Right lung (tissue), 10 donors: ENCODE measurements at places on chromosomes 2 and 18.

DNA sequence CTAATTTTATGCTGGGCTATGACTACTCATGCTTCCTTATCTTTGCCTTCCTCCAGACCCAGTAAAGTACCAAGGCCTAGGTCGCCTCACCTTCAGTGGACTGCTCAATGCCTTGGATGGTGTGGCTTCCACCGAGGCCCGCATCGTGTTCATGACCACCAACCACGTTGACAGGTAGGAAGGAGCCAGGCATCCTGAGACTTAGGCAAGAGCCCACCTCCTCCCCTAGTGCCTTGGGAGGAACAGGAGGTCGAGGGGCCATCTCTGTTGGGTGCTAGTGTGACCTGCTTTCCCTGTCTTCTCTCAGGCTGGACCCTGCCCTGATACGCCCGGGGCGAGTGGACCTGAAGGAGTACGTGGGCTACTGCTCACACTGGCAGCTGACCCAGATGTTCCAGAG, 3.3 kb downstream of the BCS1L start:
- no peak for DNase-seq

DNA sequence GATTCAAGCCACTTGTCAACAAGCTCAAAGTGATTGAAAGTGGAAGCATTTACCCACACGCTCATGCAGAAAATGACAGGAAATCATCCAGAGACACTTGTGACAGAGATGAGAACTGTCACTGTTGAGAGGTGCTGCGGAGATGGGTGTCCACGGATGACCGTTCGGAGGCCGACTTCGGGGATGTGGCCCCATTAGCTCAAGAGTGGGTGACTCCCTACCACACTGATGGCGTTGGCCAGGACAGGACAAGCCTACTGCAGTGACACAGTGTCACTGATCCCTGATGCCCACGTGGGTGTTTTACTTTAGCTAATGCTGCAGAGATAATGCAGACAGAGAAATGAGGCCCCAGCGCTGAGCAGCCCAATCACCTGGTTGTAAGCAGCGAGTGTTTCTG, 81.5 kb upstream of the YWHAQ start:
- DNase-seq, result no peak

- no peak for DNase-seq
Measured at GRCh38 chr2:151891566-151892194, 63.5 kb upstream of the ARL5A start.

- peak; percentile 50 for DNase-seq
Measured at GRCh38 chr2:110732422-110733413, at the start of gene ACOXL. ACOXL (plus strand) TSS chr2:110732573; CDS start chr2:110768390, 35,817 bp downstream.

DNA sequence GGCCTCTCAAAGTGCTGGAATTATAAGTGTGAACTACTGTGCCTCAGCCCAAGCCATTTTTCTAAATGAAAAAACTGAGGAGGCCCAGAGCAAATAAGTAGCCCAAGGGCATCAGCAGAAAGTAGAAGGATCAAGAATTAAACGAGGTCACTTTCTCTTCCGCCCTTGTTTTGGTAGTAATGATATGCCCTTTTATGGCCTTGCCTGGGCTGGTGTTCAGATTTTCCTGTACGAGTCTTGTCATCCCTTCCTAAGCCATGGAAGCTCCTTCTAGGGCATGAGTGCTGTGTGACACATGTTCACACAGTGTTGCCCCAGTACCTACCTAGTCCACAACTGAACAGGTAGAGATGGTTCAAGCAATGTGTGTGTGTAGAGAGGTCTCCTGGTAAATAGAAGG, 6.6 kb downstream of the HPCAL1 start:
- DNase-seq, result no peak

GRCh38 chr2:27664154-27664574, 475 bp downstream of the SLC4A1AP start:
- no peak for DNase-seq

DNA sequence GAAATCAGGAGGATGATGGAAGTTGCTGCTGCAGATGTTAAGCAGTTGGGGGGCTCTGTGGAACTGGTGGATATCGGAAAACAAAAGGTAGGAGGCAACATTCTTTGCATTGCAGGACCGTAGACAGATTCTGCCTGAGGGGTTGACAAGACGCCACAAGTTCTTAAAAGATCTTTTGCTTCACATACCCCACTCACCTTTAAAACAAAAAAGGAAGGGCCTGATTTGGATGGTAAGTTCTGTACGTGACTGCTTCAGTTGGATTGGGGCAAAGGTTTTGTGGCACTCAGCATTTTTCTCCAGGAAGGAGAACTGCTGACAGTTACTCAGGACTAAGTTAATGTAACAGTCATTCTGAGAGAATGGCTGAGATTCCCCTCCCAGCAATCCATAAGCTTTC, 5.2 kb downstream of the CNDP2 start:
- DNase-seq, result no peak

GRCh38 chr2:95179451-95179850, 13.8 kb downstream of the ZNF2 start:
- no peak for DNase-seq

GRCh38 chr18:53070788-53071187, 730.8 kb downstream of the DCC start:
- DNase-seq, result no peak

DNA sequence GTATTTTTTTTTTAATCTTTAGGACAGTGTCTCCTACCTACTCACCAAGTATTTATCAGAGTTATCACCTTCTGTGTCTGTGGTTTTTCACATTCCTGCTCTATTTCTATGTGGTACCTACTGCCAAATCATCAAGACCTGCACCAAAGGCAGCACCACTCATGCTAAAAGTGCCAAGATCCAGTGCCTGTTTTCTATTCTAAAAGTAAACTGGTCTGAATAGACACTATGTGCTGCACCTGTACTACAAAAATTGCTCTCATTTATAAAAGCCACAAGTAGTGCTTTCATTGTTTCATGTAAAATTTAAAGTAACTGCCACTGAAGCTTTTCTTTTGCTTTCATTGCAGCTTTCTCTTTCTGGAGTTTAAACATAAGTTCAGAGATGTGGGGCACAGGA, 103.9 kb upstream of the GULP1 start:
- DNase-seq, result no peak

GRCh38 chr2:233832869-233833311, 21.4 kb downstream of the HJURP start:
- no peak for DNase-seq

DNA sequence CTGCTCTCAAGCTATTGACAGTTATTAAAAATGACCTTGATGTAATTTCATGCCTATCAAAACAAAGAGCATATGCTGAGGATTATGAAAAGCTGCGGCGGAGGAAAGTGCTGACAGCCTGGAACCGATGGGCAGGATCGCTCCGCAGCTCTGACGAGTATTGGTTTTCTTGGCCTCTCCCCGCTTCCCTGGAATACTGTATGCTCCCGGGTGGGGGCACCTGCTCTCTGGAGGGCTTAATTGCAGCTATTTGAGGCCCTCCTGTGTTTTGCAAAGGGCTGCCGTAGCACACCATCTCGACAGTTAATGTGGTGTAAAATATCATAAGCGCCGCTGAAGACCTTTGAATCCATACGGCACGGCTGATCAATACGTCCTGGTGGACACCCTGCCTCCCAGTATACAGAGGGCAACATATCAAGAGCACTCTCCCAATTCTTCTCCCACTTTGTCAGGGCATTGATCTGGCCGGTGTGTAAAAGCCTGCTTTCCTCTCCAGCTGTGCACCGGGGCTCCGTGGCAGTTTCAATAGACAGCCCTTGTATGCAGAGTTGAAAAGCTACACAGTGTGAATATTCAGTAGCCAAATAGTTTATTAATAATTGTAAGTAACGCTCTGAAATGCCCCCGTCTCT, 662.4 kb downstream of the GALR1 start:
- DNase-seq, result no peak

GRCh38 chr2:104049981-104050380, 803.9 kb upstream of the POU3F3 start:
- DNase-seq, result no peak

DNA sequence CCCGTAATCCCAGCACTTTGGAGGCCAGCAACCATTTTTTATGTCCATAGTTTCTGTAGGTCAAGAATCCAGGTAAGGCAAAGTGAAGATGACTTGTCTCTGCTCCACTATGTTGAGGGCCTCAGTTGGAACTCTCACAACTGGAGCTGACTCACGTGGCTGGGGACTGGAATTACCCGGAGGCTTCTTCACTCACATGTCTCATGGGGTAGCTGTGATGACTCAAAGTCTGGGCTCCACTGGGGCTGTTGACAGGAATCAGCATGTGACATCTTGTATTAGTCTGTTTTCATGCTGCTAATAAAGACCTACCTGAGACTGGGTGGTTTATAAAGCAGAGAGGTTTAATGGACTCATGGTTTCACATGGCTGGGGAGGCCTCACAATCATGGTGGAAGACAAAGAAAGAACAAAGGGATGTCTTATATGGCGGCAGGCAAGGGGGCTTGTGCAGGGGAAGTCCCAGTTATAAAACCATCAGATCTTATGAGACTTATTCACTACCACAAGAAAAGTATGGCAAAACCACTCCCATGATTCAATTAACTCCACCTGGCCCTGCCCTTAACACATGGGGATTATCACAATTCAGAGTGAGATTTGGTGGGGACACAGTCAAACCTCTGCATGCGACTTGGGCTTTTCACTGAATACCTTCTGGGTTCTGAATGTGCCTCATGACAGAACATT, 7.8 kb upstream of the PPP1R1C start:
- DNase-seq, result no peak

- no peak for DNase-seq
Measured at GRCh38 chr18:33404244-33404873, 36.2 kb downstream of the CCDC178 start.

GRCh38 chr2:152240559-152241231, 65.1 kb upstream of the STAM2 start:
- no peak for DNase-seq

DNA sequence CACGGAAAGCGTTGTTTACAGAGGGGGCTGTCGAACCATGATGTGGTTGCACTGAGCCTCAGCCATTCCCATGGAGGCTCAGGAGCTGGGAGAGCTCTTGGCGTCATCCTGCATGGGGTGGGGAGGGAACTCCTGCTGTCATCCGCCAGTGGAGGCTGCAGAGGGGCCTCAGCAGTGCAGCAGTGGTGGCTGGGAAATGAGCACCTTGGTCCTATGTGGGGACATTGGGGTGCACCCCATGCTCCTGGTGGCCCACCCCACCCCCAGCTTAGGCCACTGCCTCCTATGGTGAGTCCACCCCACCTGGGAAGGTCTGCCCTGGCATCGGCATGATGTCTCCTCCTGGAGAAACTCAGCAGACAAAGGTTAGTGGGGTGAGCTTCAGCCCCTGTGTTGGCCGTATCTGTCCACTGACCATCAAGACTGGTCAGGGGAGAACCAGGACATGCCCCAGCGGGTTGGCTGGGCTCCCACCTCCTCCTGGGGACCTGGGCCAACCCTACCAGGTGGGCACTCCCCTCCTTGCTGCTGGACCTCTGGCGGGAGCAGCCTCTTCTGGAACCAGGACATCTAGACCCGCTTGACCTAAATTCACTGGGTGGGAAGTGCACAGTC, 67.8 kb upstream of the HDAC4 start:
- no peak for DNase-seq

DNA sequence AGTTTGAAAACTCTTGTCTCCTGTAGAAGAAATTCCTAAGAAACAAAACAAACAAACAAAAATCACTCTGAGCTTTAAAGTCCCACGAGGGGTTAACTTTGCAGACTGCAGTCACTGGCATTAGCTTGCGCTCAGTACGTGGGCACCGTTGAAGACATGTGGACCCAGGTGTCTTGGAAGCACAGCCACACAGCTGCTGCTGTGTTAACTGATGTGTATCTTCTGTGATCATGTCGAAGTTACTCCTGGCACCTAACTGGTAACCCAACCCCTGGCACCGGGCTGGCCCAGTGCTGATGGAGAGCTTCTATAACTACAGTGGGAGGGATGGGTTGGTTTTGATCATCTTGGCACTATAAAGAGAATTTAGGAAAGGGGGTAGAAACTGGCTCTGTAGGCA, 51.6 kb upstream of the FHL2 start:
- DNase-seq, result no peak

DNA sequence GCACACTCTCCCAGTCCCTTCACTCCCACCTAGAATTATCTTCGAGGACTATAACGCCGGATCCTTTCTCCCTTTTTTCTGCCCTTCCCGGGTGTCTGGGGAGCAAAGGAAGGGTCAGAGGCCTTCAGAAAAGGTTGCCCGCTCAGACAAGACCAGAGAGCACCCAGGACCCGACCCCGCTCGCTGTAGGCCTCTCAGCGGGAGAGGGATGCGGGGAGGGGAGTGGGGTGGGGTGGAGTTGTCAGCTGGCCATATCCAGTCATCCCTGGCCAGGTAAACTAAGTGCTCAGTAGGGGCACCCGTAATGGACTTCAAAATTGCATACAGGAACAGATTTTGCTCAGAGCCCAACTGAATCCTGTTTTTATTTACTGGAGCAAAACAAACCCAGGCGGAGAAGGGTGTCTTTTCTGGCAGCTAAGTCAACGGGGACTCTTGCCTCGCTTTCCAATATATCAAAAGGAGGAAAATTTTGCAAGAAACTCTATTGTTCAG, 65.0 kb downstream of the NOL4 start:
- no peak for DNase-seq

GRCh38 chr2:45004562-45005191, 4.6 kb downstream of the SIX2 start:
- no peak for DNase-seq

DNA sequence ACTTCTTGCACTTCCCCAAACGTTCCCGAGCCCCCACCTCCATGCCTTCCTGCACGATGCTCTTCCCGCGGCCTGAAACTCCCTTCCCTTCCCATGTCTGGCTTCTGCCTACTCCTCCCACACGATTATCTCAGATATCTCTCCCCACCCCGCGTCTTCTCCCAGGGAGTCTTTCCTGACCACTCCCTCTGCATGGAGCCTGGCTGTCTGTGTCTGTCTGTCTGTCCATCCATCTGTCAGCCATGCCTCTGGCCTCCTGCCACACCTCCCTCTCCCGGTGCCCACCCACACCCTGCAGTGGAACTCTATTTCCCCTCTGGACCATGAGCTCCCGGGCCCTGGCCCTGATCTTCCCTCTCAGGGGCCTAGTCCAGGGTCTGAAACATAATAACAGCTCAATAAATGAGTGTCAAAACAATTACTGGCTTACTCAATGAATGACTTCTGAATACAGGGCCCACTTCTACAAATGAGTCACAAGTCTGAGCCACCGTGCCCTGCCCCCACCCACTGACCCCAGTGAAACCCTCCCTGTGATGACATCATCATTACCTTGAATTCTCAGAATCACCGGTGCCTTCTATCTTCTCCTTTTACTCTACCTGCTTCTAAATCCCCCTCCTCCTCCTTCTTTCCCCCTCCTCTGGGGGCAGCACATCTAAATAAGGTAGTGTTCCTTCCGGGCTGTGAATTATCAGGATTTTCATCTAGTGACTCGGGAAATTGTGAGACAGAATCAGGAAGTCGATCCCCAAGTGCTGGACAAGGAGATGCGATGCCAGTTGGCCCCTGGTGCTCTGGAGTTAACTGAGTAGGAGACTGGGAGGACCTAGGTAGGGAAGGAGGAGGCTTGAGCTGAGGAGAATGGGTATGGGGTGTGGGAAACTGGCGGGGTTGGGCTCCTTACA, 46.1 kb upstream of the PLB1 start:
- DNase-seq, result no peak
